Ovary (tissue), 10 donors: ENCODE measurements at places on chromosomes 5 and 9. TPM values are rescaled to one million over a fixed set of nuclear protein-coding genes. Genes with fewer than 3 reads are reported as not detected.

HTR1A gene
- total RNA-seq, result not detected

- DNase-seq, result no peak
Measured at GRCh38 chr9:76415731-76416130, 21.5 kb upstream of the RFK start.

NREP gene
- 44.4 TPM for total RNA-seq

DNA sequence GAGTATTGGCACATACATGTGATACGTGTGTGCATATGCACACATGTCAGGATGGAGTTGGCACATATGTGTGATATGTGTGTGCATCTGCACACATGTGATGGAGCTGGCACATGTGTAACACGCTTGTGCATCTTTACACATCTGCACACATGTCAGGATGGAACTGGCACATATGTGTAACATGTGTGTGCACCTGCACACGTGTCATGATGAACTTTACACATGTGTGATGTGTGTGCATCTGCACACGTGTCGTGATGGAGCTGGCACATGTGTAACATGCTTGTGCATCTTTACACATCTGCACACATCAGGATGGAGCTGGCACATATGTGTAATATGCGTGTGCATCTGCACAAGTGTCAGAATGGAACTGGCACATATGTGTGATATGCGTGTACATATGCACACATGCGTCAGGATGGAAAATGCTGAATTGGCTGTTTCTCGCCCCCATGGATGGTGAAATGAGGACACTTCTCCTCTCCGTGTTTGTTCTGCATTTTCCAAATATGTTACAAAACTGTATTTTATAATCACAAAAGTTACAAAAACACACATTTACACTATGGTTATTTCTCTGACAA, 16.3 kb upstream of the SLC6A19 start:
- no peak for DNase-seq

DNA sequence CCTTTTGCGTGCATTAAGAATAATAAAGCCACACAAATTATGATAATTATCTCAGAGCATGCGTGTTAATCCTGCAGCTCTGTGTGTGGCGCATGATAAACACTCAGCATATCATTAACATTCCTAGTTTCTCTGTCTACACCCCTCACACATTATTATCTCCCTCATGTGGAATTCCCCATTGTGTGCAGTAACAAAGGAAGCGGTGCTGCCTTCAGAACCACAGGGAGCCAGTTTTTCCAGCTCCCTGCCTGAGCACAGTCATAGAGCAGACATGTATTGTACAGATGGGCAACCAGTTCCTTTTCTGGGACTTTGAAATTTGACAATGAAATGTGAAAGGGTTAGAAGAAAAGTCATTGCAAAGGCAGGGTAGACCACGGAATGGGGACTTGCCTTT, 1365.5 kb upstream of the CDH9 start:
- no peak for DNase-seq
